ENCODE measurements at places on chromosomes 7 and 10.

DNA sequence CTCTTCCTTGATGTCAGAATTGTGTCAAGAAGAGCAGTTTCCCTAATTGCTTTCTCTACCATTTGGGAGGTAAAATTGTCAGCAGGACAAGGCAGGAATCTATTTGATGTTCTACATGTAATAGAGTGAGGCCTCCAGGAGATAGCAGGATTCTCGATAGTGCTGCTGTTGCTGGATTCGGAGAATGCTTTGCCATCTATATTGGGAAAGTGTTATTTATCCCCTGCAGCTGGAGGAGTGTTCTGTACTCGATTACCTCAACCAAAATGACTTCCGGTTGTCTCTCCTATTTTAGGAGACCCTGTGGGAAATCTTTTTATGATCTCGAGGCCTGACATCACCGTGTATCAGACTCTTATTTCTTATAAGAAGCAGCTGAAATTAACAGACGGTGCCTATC lies 217.1 kb downstream of the TMEM178B start:
- H3K36me3 ChIP-seq: no peaks in the 10 kb centered on the region
- no peak overlapping the region for H3K4me3 ChIP-seq
- H3K27ac ChIP-seq: no peak overlapping the region
- DNase-seq: no peak
- no peaks in the 10 kb centered on the region for H3K4me1 ChIP-seq
- no peaks in the 10 kb centered on the region for H3K27me3 ChIP-seq

- H3K36me3 ChIP-seq: peaks cover 8% of the 10 kb centered on the region
- no peaks in the 10 kb centered on the region for H3K4me1 ChIP-seq
- no peaks in the 10 kb centered on the region for H3K27me3 ChIP-seq
- no peak overlapping the region for H3K27ac ChIP-seq
- no peak for DNase-seq
- no peak overlapping the region for H3K4me3 ChIP-seq
These were observed 42.9 kb upstream of the TMEM168 start for GRCh38 chr7:112833082-112833481.

GRCh38 chr10:123800289-123800688 lies 91.3 kb downstream of the CPXM2 start:
- H3K36me3 ChIP-seq: peaks cover 11% of the 10 kb centered on the region
- no peaks in the 10 kb centered on the region for H3K27me3 ChIP-seq
- H3K27ac ChIP-seq: peak overlapping the region; percentile 87
- peak; percentile 6 for DNase-seq
- peaks cover 10% of the 10 kb centered on the region for H3K4me1 ChIP-seq

- H3K36me3 ChIP-seq: no peaks in the 10 kb centered on the region
- DNase-seq: no peak
- H3K27ac ChIP-seq: peak overlapping the region; percentile 92
- H3K4me1 ChIP-seq: no peaks in the 10 kb centered on the region
- H3K4me3 ChIP-seq: peak overlapping the region; percentile 93
These were observed 1.1 kb upstream of the ITGB8 start for GRCh38 chr7:20329389-20330238.

GRCh38 chr7:149353739-149354504 lies 91.9 kb downstream of the ZNF783 start:
- no peaks in the 10 kb centered on the region for H3K36me3 ChIP-seq
- no peaks in the 10 kb centered on the region for H3K27me3 ChIP-seq
- DNase-seq: no peak

DNA sequence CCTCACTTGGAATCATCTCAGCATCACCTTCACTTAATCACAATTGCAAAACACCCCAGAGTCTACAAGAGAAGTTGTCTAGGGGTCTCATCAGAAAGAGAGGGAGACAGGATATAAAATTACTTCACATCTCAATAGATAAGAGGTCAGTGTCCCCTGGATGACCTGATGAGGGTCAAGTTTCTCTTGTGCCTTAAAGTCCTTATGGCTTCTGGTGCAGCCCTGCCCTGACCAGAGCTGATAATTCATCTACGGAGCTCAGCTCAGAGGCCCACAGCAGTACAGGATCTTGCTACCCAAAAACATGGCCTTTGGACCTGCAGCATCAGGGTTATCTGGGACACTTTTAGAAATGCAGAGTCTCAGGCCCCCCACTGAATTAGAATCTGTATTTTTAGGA lies 111.1 kb upstream of the GLI3 start:
- H3K4me1 ChIP-seq: no peaks in the 10 kb centered on the region
- H3K27ac ChIP-seq: no peak overlapping the region
- H3K27me3 ChIP-seq: no peaks in the 10 kb centered on the region
- no peak for DNase-seq
- no peak overlapping the region for H3K4me3 ChIP-seq
- no peaks in the 10 kb centered on the region for H3K36me3 ChIP-seq

- H3K4me3 ChIP-seq: peak overlapping the region; percentile 7
- no peak overlapping the region for H3K27ac ChIP-seq
- no peak for DNase-seq
- H3K4me1 ChIP-seq: peaks cover 14% of the 10 kb centered on the region
- no peaks in the 10 kb centered on the region for H3K36me3 ChIP-seq
These were observed 444 bp downstream of the NKX1-2 start for GRCh38 chr10:124449170-124450011.

DNA sequence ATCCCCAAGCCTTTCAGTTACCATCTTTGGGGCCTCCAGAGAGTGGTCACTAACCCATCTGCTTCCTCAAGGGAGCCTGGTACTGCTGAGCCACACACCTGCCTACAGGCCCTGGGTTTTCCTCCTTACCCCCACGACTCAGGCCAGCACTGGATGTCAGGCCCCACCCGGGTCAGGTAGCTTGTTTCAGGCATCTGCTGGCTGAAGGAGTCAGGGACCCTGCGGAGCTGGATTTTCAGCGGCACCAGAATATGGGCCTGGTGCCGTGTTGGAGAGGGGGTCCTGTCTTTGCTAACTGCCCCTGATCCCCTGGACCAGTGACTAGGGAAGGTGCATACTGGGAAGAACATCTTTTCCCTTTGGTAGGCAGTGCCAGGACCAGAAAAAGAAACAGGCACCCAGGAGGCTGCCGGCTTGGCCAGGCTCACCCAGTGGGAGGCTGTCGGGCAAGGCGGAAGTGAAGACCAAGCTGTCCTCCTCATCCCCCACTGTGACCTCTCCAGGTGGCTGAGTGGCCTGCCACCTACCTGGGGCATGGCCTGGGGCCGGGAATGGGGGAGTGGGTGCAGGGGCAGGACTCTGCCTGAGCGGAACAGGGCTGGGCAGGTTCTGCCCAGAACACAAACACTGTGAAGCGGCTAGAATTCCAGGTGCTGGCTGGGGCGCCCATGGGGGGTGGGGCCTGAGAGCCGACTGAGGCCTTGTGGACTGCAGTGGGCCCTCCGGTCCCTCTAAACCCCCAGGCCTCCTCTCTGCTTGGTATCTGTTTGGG lies 12.4 kb upstream of the SAMD8 start:
- no peak overlapping the region for H3K27ac ChIP-seq
- peaks cover 4% of the 10 kb centered on the region for H3K4me1 ChIP-seq
- H3K27me3 ChIP-seq: no peaks in the 10 kb centered on the region
- H3K4me3 ChIP-seq: no peak overlapping the region

GRCh38 chr10:48472501-48473069 lies 132.3 kb downstream of the ARHGAP22 start:
- H3K4me1 ChIP-seq: no peaks in the 10 kb centered on the region
- H3K27ac ChIP-seq: no peak overlapping the region
- no peak for DNase-seq
- no peaks in the 10 kb centered on the region for H3K36me3 ChIP-seq
- no peak overlapping the region for H3K4me3 ChIP-seq

- H3K27ac ChIP-seq: peak overlapping the region; percentile 49
- no peak for DNase-seq
- peaks cover 18% of the 10 kb centered on the region for H3K36me3 ChIP-seq
These were observed 43.4 kb upstream of the AGBL3 start for GRCh38 chr7:134942690-134943466.

- peak overlapping the region; percentile 97 for H3K27ac ChIP-seq
- no peak overlapping the region for H3K4me3 ChIP-seq
- H3K36me3 ChIP-seq: no peaks in the 10 kb centered on the region
- no peaks in the 10 kb centered on the region for H3K27me3 ChIP-seq
- no peak for DNase-seq
These were observed 66.9 kb downstream of the STK17A start for GRCh38 chr7:43649755-43650274.

DNA sequence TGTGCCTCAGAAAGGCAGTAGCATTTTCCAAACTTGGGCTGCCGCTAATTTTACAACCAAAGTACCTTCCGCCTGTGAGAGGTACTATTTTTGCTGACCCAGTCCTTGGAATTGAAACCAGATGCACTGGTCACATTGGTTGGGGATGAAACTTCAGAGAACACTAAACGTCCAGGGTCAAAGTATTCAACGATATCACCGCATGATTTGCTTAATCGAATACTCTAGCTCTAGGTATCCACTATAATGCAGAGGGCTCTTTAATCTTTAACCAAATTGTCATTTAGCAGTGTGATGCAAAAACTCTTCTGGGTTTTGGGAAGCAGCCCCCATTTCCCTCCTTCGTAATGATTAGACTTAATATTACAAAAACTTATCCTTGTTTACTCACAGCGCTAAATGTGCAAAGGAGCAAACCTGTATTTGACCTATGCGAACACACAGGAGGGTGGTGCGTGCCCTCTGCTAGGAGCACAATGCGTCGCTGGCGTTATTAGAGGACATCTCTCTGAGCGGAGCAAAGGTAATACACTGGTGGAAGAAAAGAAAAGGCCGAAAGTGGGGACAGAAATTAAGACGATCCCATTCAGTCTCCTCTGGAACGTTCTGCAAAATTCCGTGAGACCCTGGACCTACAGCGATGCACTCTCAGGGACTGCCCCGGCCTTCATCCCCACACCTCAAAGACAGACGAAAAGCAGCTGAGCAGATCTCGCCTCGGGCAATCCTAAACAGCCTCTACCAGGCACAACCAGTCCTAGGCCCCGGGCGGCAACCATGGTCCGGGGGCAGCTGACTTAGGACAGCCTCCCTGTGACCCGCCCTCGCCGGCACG lies 916 bp upstream of the EEPD1 start:
- H3K27me3 ChIP-seq: no peaks in the 10 kb centered on the region
- H3K4me1 ChIP-seq: peaks cover 30% of the 10 kb centered on the region
- no peak for DNase-seq
- no peaks in the 10 kb centered on the region for H3K36me3 ChIP-seq
- peak overlapping the region; percentile 80 for H3K4me3 ChIP-seq

GRCh38 chr7:85055906-85056305 lies 130.9 kb downstream of the SEMA3D start:
- H3K27me3 ChIP-seq: no peaks in the 10 kb centered on the region
- no peaks in the 10 kb centered on the region for H3K4me1 ChIP-seq
- H3K27ac ChIP-seq: no peak overlapping the region
- no peak for DNase-seq

DNA sequence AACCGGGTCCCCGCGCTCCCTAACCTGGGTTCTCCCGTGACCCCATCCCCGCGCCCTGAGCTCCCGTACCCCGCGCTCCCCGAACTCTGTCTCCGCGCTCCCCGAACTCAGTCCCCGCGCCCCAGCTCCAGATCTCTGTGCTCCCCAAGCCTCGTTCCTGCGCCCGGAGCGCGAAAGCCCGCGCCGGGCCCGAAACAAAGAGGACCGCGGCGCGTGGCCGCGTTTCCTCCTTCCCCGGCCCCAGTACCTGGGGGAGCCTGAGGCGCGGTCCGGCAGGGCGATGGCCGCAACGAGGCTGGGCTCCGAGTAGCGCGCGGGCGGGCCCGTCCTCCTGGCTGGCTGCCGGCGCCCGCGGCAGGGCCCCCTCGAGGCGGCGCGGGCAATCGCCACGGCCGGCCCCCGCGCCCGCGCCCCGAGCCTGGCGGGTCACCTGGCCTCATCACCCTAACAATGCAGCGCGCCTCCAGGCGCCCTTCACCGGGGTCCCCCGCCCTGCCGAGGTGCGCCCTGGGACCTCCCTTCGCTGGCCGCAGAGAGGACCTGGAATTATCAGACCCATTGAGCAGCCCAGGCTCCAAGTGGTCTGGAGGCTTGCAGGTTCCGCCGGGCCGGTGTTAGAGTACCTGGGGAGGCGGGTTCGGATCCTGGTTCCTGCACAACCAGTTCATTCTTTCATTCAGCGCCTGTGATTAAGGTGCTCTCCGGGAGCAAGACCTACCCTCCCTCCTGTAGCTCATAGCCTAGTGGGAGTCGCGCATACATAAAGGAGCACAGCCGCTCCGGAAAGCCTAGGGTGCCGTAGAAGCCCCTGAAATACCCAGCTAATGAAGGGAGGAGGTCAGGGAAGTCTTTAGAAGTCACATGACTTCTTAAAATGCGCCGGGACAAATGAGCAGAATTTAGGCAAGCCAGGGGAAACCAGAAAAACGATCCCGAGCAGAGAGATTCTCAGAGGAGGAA lies at the start of gene TNS3:
TSS of gene TNS3 (minus strand) at position 308 of the 960 bp plus-strand sequence. CDS start 142,475 bp downstream, outside the sequence.
- H3K27me3 ChIP-seq: no peaks in the 10 kb centered on the region
- DNase-seq: no peak
- H3K4me3 ChIP-seq: peak within 1 kb of the TSS; percentile 92
- peaks cover 74% of the 10 kb centered on the region for H3K4me1 ChIP-seq

- H3K4me1 ChIP-seq: no peaks in the 10 kb centered on the region
- no peak for DNase-seq
- no peak overlapping the region for H3K27ac ChIP-seq
- no peaks in the 10 kb centered on the region for H3K36me3 ChIP-seq
These were observed 115.4 kb downstream of the MLLT10 start for GRCh38 chr10:21649454-21649872.

GRCh38 chr10:5683065-5683464 lies 1.6 kb upstream of the TASOR2 start:
- no peak overlapping the region for H3K27ac ChIP-seq
- no peaks in the 10 kb centered on the region for H3K36me3 ChIP-seq
- H3K4me1 ChIP-seq: peaks cover 9% of the 10 kb centered on the region
- H3K4me3 ChIP-seq: no peak overlapping the region

- no peaks in the 10 kb centered on the region for H3K36me3 ChIP-seq
- no peak overlapping the region for H3K27ac ChIP-seq
- H3K4me1 ChIP-seq: peaks cover 2% of the 10 kb centered on the region
- DNase-seq: no peak
These were observed 500.1 kb upstream of the ZMIZ1 start for GRCh38 chr10:78568620-78569019.

DNA sequence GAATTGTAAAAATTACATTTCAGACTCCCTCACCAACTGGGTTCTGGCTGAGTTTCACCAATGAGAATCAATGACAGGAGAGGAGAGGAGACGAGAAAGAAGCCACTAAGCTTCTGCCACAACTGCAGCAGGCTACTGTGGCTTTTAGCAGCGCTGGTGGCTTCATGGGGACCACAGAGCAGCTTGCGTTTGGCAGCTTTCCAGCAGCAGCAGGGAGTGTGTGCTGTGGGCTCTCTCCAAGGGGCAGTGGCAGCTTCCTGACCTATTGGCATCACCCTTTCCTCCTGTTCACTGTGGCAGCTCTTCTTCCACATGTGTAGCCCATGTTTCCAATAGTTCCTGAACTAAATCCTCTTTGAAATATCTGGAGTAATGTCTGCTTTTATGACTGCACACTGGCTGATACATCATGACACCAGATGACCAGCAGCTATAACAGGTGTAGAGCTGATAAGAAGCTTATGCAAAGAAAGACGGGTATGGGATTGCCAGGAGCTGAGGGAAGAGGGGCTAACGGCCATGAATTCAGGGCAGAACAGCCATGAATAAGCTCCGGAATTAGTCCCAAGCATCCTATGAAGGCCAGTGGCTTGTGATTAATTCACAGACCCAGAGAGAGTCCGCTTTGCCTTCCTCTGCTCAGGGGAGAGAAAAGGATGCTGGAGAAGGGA lies 46.8 kb downstream of the KCNH2 start:
- DNase-seq: no peak
- no peak overlapping the region for H3K4me3 ChIP-seq
- no peaks in the 10 kb centered on the region for H3K36me3 ChIP-seq
